Left lung (tissue), 14 donors: ENCODE measurements at places on chromosomes 7 and 10. TPM values are rescaled to one million over a fixed set of nuclear protein-coding genes. Genes with fewer than 3 reads are reported as not detected.

Gene AP1S1
- total RNA-seq: 48.7 TPM

GRCh38 chr10:68598978-68599770 is 39.0 kb downstream of the TET1 start:
- DNase-seq: peak; percentile 44

- no peak for DNase-seq
Observed at GRCh38 chr7:46940178-46940577, 641.7 kb downstream of the TNS3 start.

Gene C10orf62
- not detected for total RNA-seq

DNA sequence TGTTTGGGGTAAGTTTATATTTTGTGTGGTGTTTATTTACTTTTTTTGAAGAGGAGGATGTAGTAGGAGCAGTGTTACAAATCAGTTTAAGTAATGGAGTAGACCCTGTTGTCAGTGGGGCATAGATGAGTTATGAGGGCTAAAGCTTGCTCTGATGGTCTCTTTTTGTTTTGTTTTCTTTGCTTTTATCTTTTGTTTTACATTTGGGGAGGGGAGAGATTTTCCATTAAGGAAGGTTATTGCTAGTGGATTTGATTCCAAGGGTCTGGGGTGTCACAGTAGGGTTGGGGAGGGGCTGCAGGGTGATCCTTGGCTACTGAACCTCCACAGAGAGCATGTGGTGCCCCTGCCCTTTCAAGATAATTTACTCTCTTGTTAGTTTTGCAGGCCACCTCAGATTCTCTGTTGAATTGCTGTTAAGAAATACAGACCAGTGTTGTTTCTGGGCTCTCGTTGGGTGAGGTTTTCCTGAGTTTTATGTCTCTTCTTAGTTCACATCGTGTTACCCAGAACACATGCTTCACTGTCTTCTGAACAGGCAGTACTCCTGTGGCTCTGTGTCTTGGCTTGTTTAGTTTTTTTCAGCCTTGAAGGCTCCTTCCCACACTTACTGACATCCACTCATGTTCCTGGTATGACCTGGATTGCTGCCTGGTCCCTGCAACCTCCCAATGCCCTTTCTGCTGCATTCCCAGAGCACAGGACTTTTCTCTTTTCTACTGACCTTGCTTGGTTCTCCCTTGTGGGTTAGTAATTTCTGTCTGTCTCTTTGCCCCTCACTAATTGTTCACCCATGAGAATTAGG is 4.2 kb downstream of the KIFBP start:
- no peak for DNase-seq

Gene UROS
- total RNA-seq: 42.0 TPM

Gene CLCN1
- total RNA-seq: 0.09 TPM

- no peak for DNase-seq
Observed at GRCh38 chr7:17506095-17506494, 207.6 kb downstream of the AHR start.

DNA sequence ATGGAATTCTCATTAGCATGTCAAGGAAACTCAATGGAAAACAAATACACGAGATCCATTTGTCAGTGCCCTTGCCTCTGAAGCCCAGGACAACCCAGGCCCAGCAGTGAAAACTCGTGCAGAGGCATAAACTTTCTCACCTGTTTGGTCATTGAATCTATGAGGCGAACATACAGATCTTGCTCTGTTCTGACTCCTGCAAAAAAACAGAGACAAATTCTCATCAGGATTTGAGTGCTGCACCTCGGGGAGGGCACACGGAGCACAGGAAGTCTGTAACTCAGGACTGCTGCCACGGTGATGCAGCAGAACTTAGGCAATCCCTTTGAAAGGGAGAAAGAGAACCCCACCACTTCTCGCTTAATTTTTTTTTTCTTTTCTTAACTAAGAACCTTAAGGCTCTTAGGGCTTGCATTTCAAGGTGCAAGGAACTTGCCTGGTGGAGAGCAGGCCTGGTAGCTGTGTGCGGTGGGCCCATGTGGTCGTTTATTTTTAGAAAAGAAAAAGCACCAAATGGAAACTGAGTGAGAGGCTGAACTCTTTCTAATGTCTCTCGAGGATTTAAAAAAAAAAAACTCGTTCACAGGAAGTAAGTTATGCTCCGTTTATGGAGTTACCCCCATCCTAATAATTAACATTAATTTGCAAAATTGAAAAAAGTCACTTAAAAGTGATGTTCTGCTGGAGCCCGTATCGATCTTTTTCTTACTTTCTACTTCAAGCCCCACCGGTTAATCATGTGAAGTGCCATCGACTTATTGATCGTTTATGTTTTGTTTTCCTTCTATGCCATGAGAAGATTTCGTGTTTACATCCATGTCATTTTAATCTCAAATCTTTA is 1.8 kb downstream of the EBF3 start:
- no peak for DNase-seq
